Activated naive CD8-positive, alpha-beta T cell treated with anti-CD3 and anti-CD28 coated beads, Interleukin-2, amount 50 U/mL, for 24 hours (primary cell): ENCODE measurements at places on chromosomes 12 and 14.

DNA sequence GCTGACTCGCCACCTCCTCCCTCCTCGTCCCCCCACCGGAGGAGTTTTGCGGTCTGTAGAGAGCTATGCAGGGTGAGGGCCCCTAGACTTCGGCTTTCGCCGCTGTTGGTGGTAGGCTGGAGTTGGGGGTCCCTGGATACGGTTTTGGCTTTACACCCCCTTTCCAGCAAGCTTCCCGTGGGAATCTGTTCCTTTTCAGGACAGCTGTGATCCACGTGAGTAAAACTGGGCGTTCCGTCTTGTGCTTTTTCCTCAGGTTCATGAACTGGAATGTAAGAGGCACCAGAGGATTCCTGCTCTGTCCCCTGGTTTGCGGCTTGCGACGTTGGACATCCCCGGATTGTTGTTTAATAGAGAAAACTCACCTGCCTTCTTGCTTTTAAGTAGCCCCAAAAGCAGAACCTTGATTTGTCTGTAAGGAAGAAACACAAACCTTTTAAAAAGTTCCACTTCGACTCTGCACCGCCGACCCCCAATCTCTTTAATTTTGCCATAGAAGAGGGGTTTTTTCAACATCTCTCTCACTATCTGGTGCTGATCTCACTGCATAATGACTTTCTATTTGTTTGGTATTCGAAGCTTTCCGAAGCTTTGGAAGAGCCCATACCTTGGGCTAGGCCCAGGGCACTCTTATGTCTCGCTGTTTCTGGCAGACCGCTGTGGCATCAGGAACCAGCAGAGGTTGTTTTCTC is 490 bp downstream of the PRORP start:
- no peak for DNase-seq

DNA sequence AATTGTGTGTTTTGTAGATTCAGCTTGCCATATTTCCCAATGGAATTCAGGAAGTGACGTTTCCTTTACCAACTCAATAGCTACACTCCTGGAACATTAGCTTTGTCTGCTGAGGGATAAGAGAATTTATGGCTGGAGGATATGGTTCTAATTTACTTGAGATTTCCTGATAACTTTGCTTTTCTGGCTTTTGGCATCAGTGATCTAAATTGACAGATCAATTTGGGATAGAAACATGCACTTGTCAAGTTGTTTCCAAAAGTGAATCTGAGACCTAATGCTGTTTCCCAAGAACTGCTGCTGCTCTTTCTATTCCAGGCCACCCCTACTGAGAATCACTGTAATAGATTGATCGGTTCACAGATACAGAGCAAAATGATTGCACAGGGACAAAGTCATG is 43.2 kb downstream of the MGAT4C start:
- DNase-seq: no peak

GRCh38 chr12:65955452-65955851 is 131.2 kb downstream of the HMGA2 start:
- no peak for DNase-seq

DNA sequence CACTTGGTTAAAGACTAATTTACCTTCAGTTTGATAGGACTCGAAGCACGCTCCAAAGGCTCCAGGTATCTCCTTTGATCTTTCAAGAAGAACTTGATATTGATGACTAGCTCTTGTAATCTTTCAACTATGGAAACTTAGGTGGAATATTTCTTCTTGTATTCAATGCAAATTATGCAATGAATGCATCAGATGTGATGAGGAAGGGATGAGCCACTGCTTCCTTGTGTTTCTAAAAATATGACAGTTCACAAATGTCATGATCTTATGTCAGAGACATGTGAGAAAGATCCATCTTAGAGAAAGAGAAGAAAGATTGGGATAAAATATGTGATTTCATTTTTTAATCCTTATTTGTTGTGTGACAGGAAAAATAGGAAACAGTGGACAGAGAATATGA is 9.9 kb downstream of the RNASE9 start:
- no peak for DNase-seq

DNA sequence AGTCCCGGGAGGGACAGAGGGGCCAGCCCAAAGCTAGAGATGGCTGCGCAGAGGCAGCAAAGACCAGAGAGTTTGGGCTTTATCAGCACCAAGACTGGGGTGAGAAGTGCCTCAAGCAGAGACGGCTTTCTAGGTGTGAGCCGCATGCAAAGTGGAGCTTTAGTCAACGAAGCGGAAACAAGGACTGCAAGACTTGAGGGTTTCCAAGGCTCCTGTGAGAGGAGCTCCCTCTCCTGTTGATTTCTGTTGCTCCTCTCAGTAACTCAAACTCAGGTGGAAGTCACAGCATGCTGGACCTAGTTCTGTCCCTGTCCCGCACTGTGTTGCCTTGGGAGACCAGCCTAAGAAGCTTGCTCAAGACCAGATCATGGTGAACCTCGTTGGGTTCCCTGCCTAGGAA is 327.8 kb downstream of the MED13L start:
- no peak for DNase-seq

DNA sequence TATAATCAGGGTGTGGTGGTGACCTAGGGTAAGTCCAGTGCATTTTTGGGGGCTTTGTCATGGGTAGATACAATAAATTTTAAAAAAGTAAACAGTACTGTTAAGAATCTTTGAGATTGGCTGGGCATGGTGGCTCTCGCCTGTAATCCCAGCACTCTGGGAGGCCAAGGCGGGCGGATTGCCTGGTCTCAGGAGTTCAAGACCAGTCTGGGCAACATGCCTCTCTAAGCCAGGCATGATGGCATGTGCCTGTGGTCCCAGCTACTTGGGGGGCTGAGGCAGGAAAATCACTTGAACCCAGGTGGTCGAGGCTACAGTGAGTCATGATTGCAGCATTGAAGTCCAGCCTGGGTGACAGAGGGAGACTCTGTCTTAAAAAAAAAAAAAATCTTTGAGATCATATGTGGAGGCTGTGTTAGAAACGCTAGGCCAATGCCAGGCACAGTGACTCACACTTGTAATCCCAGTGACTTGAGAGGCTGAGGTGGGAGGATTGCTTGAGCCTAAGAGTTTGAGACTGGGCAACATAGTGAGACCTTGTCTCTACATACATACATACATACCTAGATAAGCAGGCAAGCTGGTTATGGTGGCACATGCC is 67.7 kb downstream of the PRKCH start:
- no peak for DNase-seq

DNA sequence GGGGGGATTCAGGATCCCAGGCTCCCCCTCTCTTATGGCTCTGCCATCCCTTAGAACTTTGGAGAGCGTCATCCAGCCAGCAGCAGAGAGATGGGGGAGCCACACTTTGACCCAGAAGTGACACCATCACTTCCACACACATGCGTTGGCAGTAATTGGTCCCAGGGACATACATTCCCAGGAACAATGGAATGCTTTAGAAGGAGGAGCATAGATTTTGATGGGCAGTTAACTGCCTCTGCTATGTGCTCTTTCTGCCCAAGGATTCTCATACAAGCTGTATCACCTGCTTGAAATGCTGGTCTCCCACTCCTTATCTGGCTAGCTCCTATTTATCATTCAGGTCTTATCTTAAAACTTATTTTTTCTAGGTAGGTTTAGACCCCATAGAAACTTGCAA is 109.0 kb upstream of the RPH3A start:
- DNase-seq: no peak

DNA sequence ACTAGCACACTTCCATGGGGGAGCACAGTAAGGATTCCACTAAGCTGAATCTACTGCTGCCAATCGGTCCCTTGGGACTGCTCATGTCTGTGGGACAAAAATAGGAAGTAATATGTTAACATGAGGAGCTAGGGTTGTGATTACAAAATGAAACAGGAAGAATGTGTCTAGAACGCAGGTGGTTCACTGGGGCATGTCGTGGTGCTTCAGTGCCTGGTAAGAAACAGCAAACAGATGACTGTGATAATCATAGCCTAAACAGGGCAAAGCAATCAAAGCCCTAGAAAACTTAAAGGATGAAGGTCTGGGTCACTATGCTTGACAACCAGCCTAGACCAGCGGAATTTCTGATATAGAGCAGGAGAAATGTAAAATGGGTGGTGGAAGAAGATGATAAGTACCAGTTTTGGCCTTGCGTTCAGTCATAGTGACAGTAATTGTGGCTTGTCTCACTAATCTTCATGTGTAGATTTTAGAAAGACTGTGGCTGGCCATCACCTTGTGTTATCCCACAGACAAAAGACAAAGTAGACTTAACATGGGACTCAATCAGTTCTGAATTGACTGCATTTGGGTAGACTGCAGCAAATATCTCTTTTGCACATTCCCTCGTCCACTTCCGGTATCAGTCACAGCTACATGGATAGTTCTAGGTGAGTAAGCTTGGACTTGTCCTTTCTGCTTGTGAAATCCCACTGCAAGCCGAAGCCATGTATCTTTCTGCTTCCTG is 51.4 kb downstream of the WASHC3 start:
- DNase-seq: no peak

DNA sequence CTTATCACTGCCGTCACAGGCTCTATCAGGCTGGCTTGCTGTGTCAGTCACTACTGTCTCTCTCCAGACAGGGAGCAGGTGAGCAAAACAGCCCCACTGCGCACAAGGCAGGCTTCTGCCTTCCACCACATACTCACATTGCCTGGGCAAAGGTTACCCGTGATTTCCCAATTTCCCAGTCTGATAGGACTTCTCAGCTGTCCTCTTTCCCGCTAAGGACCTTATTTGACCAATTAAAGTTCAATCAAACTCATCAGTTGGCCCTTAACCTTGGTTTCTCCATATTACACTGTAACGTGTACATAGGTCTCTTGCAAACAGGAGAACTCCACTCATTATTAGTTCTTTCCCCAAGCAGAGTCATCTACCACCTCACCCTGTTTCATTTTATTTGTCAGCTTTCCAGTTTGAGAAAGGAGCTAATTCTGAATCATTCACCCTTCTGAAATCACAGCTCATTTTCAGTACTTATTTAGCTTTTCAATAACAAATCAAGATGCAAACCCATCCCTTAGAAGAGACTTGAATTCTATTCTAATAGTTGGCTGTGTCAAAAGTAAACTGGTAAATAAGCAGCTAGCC is 170.8 kb downstream of the ESR2 start:
- no peak for DNase-seq

- no peak for DNase-seq
Observed at GRCh38 chr12:122081697-122082221, 3.2 kb downstream of the MLXIP start.

DNA sequence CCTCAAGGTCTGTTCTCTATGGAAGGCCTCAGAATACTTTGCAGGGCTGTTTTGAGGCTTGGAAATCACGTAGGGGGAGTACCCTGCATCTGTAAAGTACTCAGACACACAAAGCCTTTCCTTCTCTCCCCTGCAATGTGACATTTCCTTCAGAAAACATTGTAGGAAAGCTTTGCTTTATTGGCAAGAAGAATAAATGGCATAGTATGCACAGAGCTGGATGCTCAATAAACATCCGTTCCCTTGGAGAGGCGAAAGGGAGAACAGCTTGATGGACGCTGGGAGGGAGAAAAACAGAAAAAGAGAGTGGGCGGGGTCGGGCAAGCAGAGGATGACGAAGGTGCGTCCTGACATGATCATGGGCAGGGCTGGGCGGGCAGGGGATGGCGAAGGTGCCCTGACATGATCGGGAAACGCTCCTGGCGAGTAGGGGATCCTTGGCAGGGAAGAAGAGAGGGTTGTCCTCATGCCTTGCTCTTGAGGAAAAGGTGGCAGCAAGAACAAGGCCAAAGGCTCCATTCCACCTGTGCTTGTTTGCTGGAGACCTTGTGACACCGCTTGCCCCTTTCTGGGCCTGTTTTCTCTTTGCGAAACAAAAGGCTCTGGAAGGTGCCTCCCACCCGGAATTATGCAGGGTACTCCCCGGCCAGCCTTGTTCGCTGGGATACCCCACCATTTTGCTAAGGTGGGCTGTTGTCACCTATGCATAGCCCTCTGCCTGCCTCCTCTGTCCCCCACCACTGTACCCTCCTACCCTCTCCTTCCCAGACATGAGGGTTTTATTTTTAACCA is 21.1 kb downstream of the IRF2BPL start:
- no peak for DNase-seq

GRCh38 chr12:109277899-109278762 is 31.0 kb downstream of the FOXN4 start:
- DNase-seq: no peak

DNA sequence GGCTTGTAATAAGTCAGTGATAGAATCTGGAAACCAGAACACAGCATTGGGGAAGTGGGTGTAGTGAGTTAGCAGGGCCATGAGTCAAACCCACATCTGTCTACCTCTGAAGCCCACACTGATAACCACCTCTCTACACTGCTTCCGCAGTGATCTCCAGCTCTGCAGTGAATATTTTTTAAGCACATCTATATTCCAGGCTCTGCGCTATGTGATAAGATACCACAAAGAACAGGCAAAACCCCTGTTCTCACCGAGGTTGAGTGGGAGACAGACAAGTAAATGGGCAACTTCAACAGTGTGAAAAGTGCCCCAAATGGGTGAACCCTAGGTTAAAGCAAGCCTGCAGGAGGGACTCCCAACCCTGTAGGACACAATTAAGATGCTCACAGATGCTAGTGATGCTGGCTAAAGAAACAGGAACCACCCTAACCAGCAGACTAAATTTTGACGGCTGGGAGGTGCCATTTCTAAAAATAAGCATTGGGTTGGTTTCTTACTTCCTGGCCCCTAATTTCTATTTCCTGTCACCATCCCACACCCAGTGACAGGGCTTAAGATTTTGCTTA is 375.0 kb downstream of the DPF3 start:
- peak; percentile 37 for DNase-seq

GRCh38 chr12:40106202-40106533 is 287 bp upstream of the SLC2A13 start:
- DNase-seq: no peak

GRCh38 chr14:29262979-29263378 is 496.4 kb downstream of the FOXG1 start:
- DNase-seq: no peak

- DNase-seq: peak; percentile 2
Observed at GRCh38 chr12:125402874-125403789, 337.9 kb downstream of the AACS start.

- DNase-seq: peak; percentile 71
Observed at GRCh38 chr14:75906680-75907280, 75.0 kb downstream of the TGFB3 start.

DNA sequence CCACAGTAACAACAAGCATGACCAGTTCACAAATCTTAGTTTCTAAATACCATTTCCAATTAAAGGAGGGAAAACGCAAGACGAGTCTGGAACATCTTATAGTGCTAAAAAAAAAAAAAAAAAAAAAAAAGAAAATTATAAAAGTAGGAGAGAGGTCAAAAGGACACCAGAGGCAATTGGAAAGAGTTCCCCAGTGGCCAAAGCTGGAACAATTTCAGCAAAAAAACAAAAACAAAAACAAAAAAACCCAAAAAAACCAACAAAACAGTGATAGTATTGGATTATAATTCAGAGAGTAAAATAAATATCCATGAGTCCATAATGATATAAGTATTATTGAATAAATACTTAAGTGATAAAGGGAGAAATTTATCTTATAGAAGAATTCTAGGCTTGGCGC is 10.3 kb upstream of the NAP1L1 start:
- DNase-seq: no peak
